ENCODE measurements at places on chromosomes 5 and 9. TPM values are rescaled to one million over a fixed set of nuclear protein-coding genes. Genes with fewer than 3 reads are reported as not detected.
A peak's percentile ranks its signal among the peaks of the same experiment; 100 is the strongest.

Gene INSL4
- total RNA-seq, result not detected

DNA sequence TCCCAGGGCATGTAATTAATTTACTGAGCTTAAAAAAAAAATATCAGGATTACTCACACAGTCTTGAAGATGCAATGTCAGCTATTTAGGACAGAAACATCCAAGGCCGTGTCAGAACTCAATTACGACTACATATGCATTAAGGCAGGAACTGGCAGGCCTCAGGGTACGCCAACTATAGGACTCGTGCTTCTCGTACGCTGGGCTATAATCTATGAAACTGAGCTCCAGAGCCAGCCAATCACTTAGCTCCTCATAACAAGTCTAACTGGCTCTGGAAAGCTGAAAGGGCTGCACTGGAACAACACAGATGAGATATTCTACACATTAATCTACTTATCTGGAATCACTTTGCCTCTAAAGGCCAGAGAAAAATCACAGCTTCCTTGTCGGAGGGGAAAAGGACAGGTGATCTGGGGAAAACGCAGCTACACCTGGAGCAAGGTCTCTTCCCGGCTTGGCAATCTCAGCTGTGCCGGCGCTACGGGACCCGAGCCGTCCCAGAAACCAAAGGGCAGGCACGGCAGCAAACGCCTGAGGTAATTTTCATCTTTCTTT lies 212.0 kb downstream of the DEPDC1B start:
- peak; percentile 14 for DNase-seq

Gene IFNA5
- total RNA-seq, result not detected

Gene SLC45A2
- not detected for total RNA-seq

DNA sequence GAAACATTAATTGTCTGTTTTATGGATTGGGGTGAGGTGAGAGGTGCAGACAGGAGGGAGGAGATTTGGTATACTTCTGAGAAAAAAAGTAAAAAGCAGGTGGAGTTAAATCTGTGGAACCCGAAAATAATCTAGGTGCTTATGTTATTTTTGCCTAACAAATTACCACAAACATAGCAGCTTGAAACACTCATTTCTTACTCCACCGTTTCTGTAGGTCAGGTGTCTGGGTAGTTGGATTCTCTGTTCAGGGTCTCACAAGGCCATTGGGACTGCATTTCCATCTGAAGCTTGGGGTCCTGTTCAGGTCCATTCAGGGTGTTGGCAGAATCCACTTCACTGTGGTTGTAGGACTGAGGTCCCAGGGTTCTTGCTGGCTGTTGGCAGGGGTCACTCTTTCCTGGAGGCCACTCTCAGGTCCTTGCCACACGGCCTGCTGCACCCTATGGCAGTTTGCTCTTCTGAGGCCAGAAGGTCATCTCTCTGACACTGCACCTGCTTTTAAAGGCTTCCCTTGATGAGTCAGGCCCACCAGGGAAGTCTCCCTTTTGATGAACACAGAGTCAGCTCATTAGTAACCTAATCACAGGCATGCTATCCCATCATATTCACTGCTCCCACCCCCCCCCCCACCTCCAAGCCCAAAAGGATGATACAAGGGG lies 82.2 kb downstream of the TRIO start:
- DNase-seq, result no peak

DNA sequence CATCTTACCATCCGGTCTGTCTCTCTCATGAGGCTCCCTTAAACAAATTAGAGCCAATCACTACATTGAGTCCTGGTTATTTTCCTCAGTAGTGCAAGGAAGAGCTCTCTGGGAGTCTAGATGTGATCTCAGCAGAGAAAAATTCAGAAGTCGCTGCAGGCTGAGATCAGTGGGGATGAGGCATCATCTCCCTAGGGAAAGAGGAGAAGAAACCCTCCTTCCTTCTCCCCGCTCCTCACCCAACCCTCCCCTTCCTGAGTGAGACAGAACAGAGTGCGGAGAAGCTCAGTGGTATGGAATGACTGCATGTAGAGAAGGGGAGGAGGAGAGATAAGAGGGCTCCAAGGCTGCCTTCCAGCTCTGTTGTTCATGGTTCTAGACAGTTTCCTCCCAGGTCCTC lies 80.5 kb downstream of the PAPPA start:
- no peak for DNase-seq

GRCh38 chr9:26324786-26325443 lies 567.7 kb downstream of the CAAP1 start:
- peak; percentile 13 for DNase-seq

DNA sequence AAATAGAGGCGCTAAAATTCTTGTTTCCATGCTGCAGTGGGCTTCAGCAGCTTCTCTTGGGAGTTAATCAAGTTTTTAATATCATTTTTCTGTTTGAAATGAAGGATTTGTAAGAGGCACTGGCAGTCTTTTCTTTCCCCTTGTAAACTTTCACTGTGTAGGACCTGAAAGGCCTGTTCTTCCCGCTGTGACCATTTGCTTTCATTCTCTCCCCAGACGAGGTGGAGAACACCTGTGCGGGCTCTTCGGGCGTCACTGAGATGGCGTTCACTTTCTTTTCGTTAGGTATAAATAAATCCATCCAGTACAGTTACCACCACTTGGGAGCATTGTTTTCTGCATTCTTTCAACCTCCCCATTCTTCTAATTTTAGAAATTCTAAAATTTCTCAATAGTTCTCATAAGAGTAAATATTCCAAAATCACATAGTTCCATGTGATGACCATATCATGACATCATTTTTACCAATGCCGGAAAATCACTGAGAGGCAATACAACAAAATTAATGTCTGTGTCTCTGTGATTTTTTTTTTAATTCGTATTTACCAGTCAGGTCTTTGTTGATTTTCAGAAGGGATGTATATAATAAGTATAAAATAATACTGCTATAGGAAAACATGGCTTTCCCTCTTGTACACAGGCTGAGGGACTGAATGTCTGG lies 131.7 kb upstream of the ICE1 start:
- DNase-seq, result no peak

Gene SLC6A19
- not detected for total RNA-seq

Gene TLX3
- total RNA-seq, result not detected

DNA sequence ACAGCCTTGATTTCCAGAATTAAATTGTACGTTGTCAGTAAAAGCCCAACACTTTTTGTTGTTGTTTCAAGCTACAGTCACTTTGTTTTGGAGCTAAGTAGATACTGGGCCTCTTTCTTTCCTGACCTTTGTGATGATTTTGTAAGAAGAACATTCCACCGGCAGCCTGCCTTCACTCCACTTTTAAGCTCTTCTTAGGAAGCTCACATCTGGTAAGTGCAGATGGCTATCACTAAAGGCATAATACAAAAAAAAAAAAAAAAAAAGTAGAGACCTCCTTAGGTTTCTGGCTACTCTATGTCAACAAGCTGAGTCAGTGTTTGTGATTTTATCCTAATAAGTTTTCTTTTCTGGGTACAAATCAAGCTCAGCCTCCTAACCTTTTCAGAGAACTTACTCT lies 1922.1 kb upstream of the WWC1 start:
- DNase-seq, result no peak

Measured in thyroid gland (tissue), 4 donors.